ENCODE measurements at places on chromosomes 5 and 9. TPM values are rescaled to one million over a fixed set of nuclear protein-coding genes. Genes with fewer than 3 reads are reported as not detected.

RGP1 gene
- total RNA-seq: 7.4 TPM

CKMT2 gene
- total RNA-seq: not detected

CER1 gene
- total RNA-seq: not detected

ARL14EPL gene
- not detected for total RNA-seq

SEMA6A gene
- 2.2 TPM for total RNA-seq

MTX3 gene
- total RNA-seq: 4.4 TPM

PCDHB3 gene
- not detected for total RNA-seq

Measured in Caki2 (cell line).